T-cell (primary cell): ENCODE measurements at places on chromosomes 3 and 15.

DNA sequence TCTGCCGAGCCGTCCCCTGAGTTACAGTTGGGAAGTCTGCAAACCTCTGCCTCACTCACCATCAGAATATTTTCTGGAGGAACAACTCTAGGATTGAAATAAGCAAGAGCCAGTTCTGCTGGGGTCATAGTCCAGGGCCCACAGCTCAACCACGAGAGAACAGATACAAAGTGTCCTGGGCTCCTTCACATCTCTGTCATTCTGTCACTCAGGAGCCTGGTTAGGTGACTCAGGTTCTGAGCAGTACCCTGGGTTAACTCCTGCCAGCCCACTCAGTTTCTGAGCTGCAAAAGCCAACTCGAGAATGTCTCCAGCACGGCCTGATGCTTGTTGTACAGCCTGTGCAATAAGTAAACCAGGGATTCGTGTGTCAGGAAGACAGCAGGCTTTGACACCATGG, 155.7 kb downstream of the SLCO3A1 start:
- no peak for DNase-seq

DNA sequence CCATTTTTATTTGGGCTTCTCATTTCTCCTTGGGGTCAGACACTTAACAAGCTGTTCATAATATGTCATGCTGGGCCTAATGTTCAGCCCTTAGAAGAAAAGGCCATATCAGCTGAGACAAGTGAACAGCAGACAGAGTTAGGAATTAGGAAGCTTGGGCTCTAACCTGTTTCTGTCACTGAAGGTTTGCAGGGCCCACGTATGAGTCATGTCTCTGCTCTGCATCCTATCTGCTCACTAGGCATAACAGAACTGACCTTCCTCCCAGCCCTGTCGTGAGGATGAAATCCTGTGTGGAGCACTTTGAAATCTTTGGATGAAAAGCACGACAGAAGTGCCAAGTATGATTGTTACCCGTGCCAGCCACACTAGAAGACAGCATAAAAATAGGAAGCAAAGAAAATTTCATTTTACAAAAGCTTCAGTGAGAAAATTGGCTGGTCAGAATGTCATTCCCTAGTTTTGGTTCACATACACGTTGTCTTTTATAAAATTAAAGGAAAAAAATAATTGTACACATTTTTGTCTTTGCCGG, 26.5 kb upstream of the CD47 start:
- no peak for DNase-seq

- no peak for DNase-seq
Observed at GRCh38 chr3:108250626-108251025, 28.4 kb upstream of the IFT57 start.

DNA sequence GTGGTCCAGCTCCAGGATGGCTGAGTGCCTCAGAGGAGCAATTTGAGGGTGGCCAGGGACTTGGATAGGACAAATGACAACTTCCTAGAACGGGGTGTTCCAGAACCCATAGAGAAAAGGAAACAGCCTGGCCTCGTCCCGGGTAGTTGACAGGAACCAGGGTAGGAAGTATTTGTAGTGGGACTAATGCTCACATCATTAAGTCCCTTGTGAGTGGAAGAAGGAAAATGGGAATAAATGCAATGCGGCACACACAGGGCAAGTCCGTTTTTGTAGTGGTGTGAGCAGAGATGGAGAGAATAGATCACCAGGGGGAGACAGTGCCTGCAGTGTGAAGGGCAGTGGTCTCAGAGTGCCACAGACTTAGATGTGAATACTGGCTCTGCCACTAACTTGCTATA, 19.6 kb downstream of the TIMP4 start:
- no peak for DNase-seq

DNA sequence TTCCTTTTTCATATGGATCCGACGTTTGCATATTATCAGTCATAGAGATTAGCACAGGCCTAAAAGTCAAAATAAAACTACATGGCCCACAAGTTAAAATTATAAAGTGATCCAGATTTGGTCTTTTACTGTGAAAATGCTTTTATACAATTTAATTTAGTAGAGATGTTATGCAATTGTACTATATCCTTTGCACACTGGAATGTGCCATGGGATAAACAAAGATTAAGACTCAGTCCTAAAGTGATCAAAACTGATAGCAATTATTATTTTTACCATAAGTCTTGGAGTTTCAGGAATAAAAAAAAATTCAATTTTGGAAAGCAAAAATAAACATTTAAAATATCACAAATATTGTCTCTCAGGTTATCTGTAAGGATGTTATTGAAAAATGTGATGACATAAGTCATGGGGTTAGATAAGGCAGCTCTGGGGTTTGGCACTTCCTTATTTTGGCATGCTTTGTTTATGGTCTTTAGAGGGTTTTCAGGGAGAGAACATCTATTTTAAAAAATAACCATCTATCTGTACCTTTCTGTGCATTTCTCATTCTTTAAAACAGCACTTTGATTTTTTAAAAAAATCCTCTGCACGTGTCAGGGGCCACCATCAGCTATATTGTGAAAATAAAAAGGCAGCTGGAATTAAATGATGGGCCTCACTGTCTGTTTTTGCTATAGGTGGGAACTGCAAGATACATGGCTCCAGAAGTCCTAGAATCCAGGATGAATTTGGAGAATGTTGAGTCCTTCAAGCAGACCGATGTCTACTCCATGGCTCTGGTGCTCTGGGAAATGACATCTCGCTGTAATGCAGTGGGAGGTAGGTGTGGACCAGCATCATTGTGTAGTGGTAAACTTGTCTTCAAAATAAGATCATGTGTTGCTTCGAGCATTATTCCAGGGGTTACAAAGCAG, 67.3 kb downstream of the TGFBR2 start:
- DNase-seq: no peak

DNA sequence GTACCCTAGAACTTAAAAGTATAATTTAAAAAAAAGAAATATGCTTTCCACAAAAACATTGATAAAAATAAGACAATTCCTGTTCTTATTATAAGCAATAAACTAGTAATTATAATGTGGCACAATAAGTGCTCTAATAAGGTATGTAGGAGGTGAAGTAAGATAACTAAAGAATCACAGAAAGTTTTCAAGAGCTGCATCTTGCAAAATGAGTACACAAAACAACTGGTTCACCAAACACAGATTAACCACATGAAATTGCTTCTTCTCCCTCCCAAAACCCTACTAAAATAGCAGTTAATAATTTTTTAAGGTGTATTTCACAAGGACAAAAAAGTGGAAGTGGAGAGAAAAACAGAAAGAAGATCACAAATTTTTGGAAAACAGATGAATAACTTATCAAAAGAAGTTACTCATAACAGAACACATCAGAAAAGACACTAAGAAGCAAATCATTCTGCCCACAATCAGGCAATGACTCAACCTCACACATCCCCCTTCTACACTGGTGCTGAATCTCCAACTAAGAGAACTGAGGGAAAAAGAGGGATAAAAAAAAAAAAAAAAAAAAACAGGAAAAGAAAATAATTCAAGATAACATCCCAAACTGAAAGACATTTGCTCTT, 64.2 kb downstream of the TBC1D5 start:
- no peak for DNase-seq

GRCh38 chr15:56035166-56035565, 41.8 kb upstream of the NEDD4 start:
- DNase-seq: no peak

GRCh38 chr3:106097817-106098435, 229.1 kb upstream of the CBLB start:
- no peak for DNase-seq

- no peak for DNase-seq
Observed at GRCh38 chr3:32901005-32901932, 50.2 kb upstream of the CCR4 start.

DNA sequence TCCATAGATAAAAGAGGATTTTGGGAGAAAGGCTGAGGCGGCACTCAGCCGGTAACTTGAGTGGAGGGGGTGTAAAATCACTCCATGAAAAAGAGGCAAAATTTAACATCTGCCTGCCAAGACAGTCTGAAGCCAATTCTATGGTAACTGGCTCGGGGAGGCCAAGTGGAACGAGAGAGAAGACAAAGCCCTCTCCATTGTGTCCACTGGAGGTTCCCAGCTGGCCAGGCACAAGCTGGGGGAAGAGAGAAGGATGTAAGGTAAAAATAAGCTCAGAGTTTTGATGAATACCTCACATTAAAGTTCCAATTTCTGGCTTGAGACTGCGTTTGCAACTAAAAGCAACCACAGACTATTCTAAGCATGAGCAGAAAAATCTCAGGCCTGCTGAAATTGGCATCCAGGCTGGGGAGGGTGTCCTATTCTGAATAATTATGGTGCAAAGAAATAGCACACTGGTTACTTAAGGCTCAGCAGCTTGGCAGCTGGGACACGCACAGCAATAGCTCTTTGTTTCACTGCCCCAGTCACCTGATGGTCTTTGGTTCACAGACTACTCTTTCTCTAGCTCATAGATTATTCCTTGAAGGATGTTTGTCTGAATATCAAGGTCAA, 48.8 kb downstream of the CHRD start:
- DNase-seq: no peak

- no peak for DNase-seq
Observed at GRCh38 chr3:143716731-143717130, 131.5 kb downstream of the SLC9A9 start.

- no peak for DNase-seq
Observed at GRCh38 chr3:99984139-99984538, 130.2 kb downstream of the FILIP1L start.

GRCh38 chr3:155872904-155873646, 2.6 kb downstream of the GMPS start:
- no peak for DNase-seq

- DNase-seq: no peak
Observed at GRCh38 chr3:172624999-172625398, 85.9 kb downstream of the NCEH1 start.

DNA sequence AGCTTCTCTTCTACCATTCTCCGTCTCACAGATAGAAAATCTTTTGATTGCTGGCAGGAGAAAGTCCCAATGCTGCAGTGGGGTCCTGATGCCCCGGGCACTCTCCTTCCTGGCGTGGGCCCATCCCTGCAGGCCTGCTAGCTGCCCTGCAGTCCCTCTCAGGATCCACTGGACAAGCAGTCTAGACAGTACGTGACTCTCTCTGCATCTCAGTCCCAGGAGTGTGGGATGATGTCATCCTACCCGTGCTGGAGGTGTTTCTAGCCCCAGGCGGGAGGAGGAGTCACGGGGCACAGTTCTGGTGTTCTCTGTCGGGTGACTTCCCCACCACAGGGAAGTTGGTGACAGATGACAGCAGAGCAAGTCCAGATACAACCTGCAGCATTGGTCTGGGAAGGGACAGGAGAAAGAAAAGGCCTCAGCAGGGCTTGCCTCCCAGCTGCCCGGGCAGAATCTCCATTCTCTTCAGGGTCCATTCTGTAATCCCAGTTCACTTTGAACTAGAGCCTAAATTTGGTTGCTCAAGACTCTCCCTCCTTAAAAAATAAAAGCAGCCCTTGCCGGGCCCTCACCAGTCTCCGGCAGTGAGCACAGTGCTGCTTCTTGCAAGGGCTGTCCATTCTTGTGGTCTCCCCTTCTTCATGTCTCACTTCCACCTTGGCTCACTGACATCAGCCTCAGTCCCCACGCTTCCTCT, 30.6 kb downstream of the SLC28A1 start:
- no peak for DNase-seq

DNA sequence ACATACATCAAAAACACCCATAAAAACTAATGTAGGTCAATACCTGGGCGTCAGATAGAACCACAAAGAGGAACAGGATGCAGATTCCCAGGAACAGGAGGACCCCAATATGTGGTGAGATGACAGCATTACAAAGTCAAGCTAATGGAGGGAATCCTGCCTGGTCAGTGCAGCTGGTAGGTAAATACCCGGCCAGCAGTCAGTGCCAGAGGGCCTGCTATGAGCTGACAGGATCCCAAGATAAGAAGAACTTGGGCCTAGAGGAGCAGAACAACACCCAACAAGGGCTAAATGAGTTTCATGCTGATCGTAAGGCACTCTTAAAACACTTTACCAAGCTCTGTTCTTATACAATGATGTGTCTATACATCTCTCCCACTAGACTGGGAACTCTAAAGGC, 61.2 kb upstream of the KCNMB2 start:
- no peak for DNase-seq

GRCh38 chr15:63352808-63353207, 28.8 kb downstream of the CA12 start:
- no peak for DNase-seq

DNA sequence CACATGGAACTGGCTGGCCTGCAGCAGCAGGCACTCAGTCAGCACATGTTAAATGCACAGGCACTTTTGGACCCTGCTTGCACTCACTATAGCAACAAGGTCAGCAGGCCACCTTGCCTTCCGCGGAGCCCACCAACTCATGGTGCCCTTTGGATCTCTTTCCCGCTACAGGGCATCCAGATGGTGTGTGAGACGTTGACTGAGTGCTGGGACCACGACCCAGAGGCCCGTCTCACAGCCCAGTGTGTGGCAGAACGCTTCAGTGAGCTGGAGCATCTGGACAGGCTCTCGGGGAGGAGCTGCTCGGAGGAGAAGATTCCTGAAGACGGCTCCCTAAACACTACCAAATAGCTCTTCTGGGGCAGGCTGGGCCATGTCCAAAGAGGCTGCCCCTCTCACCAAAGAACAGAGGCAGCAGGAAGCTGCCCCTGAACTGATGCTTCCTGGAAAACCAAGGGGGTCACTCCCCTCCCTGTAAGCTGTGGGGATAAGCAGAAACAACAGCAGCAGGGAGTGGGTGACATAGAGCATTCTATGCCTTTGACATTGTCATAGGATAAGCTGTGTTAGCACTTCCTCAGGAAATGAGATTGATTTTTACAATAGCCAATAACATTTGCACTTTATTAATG, 85.0 kb downstream of the TGFBR2 start:
- no peak for DNase-seq

GRCh38 chr3:185807445-185808068, 17.3 kb downstream of the IGF2BP2 start:
- no peak for DNase-seq

DNA sequence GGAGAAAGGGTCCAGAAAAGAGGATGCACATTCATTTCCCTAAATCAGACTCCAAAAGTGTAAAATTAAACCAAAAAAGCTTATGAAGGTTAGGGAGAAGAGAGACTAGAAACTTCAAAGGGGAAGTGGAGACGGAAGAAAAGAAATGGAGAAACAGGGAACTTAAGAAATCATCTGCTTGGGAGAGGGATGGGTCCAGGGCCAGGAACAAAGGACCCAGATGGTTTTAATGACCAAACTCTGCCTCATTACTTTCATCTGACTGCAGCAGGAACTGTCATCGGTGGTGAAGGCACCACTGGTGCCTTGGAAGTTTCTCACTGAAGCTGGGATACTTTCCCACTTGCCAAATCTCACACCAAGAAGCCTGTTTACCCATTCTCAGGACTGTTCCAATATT, 70.5 kb upstream of the SLC4A7 start:
- no peak for DNase-seq

- no peak for DNase-seq
Observed at GRCh38 chr3:156997351-156997750, 162.6 kb downstream of the CCNL1 start.

- no peak for DNase-seq
Observed at GRCh38 chr3:111496894-111497559, 45.0 kb upstream of the CD96 start.

GRCh38 chr3:23075496-23075895, 127.6 kb upstream of the UBE2E2 start:
- no peak for DNase-seq
